ENCODE measurements at places on chromosomes 4 and X.

DNA sequence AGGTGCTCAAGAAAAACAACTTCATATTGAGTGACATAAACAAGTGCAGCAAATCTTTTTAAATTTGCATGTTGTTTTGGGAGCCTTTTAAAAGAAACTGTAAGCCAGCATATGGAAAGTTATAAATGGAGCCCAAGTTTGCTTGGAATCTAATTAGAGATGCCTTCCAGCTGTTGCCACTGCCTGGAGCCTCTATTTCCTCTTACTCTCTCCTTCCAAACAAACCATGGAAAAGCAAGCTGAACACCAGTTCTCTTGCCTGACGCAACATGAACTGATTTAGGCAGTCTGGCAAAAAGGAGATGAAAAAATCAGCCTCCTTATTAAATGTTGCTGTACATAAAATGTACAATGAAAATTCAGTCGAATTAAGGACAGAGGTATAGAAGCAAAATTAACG, 21.5 kb downstream of the ARSJ start:
- no peak for DNase-seq

GRCh38 chr4:39591290-39591689, 47.4 kb downstream of the SMIM14 start:
- DNase-seq: no peak

DNA sequence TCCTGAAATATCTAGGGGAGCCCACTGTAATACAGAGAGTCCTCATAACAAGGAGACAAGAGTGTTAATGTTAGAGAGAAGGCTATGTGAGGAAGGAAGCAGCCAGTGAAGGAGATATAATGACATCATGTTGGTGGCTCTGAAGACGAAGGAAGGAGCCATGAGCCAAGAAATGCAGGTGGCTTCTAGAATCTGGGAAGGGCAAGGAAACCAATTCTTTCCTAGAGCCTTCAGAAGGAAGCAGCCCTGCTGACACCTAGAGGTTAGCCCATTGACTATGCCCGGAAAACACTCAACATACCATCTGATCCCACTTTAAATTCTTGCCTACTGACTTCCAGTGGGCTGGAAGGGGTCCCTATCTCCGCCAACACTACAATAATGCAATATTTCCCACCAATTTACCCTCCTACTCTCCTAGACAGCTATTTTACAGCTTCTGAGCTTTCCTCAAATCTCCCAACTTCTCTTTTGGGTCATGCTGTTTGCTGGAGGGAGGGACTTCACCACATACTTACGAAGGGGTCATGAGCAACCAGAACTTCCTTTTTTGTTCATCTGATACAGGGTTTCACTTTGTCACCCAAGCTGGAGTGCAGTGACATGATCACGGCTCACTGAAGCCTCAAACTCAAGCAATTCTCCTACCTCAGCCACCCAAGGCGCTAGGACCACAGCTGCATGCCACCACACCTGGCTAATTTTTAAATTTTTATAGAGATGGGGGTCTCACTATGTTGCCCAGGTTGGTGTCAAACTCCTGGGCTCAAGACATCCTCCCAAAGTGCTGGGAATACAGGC, 25.2 kb upstream of the G3BP2 start:
- DNase-seq: no peak

DNA sequence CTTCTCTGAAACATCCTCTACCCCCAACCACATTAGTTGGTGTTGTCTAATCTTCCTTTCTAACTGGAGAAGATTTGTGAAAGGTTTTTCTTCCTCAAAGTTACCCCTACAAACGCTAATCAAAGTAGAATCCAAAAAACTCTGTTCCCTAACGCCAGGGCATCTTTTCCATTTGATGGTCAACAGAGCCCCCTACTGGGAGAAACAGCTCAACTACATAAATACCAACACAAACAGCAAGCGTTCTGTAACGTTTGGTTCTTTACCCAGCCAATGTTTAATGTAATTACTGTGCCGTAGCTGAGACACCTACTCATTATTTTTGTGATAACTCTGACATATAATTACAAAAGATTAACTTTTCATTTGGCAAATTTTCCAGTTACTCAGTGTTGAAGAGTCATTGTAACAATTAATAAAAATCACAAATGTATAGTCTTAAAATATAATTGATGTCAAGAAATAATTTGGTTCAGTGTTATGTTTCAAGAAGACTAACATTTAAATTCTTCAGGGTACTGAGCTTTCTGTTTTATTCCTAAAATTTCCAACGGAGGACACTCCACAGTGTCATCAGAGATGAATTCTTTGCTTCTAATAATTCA, 94.9 kb upstream of the TBC1D9 start:
- DNase-seq: peak; percentile 27

- no peak for DNase-seq
Measured at GRCh38 chrX:68632491-68632890, 15.0 kb upstream of the STARD8 start.

- DNase-seq: no peak
Measured at GRCh38 chr4:7852568-7853185, 87.0 kb downstream of the AFAP1 start.

GRCh38 chr4:141153751-141154510, 20.7 kb upstream of the RNF150 start:
- DNase-seq: no peak

DNA sequence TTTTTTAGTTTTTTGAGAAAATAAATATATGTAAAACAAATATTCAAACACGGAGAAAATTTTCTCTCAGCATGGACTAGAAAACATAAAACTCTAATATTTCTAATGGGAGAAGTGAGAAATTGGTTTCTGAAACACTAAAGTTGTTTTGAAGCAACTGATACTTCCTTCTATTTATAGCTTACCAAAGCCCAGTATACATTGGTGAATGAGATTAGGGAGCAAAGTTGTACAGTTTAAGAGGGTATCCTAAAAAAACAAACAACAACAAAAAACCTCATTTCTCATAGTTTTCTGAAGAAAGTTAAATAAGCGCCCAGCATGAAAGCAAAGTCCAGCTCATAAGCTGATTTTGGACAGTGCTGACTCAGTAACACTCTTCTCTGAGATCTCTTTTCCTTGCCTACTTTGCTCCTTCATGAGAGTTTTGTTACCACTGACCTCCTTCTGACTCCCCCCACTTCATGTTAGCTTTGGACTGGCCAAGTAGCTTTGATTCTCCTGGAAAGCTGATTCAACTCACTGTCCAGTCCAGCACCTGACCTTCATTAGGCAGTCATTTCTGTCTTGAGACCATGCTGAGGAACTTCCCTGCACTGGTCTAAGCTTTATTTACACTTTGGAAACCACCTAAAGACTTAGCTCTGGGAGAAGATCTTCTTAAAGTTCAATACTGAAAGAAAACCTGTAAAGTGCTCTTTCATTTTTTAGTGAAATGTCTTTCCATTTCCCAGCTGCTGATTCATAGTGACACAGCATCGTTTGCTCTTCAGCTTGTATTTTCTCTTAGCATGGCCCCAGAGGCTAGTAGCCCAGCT, 21.8 kb upstream of the P2RY10 start:
- DNase-seq: no peak

DNA sequence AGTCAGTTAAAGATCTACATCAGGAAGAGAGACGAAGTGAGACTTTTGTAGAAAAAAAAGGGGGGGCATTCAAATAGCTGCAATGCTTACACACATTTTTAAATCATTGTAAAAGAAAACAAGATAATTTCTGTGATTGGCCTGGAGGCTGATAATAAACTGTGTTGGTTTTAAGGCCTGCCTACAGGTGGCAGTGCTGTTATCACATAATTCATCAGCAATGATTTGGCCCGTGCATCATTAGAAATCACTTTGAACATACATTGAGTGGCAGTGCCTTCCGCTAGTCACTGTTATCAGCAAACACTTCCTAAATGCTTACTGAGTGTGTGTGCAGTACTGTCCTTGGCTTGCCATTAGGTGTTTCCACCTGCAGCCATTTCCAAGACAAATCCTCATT, 831.9 kb downstream of the TRIML1 start:
- no peak for DNase-seq

- DNase-seq: no peak
Measured at GRCh38 chr4:30714408-30715031, 5.6 kb upstream of the PCDH7 start.

- no peak for DNase-seq
Measured at GRCh38 chrX:133473451-133473850, 58.2 kb upstream of the GPC4 start.

DNA sequence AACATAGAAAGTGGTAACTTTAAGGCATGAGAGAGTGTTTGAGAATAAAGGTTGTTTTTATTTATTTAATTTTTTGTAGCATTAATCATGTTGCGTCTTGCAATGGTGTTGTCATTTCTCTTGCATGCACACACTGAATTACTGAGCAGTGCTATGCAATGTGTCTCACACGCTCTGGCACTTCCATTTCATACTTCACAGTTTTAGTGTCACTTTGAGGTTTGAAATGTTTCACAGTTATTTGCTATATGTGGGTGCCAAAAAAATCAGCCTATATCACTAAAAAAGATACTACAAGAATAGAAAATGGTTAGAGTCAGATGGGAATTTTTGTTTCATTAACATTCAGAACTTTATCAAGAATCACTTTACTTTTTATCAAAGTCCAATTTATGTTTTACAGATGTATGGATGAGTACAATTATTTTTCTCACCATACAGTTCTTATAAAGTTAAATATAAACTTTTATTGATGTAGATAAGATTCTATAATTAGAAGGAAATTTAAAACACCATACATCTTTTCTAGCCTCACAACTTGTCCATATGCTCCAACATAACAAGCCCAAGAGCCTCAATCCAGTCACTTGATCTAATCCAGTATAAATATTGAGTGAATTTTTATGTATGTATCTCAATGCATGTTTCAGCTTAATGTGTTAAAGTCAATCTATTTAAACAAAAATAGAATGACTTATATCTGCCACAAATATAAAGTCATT, 114.0 kb downstream of the IQCM start:
- DNase-seq: no peak

DNA sequence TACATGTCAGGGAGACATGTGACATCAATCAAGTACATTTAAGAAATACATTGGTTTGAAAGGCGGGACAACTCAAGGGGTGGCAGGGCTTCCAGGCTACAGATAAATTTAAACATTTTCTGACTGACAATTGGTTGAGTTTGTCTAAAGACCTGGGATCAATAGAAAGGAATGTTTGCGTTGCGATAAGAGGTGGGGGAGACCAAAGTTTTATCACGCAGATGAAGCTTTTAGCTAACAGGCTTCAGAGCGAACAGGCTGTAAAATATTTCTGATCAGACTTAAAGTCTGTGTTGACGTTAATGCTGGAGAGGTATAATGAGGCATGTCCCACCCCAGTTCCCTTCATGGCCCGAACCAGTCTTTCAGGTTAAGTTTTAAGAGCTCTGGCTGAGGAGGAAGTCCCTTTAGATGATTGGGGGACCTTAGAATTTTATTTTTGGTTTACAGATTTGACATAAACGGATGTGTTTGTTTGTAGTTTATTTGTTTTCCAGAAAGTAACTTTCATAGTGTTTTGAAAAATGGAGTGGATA, 346.7 kb upstream of the RASGEF1B start:
- DNase-seq: no peak

GRCh38 chr4:37644962-37645361, 41.2 kb downstream of the RELL1 start:
- DNase-seq: peak; percentile 67

- no peak for DNase-seq
Measured at GRCh38 chrX:22343192-22343591, 70.5 kb downstream of the CBLL2 start.

- DNase-seq: no peak
Measured at GRCh38 chr4:82403725-82404124, 26.5 kb downstream of the HNRNPDL start.

DNA sequence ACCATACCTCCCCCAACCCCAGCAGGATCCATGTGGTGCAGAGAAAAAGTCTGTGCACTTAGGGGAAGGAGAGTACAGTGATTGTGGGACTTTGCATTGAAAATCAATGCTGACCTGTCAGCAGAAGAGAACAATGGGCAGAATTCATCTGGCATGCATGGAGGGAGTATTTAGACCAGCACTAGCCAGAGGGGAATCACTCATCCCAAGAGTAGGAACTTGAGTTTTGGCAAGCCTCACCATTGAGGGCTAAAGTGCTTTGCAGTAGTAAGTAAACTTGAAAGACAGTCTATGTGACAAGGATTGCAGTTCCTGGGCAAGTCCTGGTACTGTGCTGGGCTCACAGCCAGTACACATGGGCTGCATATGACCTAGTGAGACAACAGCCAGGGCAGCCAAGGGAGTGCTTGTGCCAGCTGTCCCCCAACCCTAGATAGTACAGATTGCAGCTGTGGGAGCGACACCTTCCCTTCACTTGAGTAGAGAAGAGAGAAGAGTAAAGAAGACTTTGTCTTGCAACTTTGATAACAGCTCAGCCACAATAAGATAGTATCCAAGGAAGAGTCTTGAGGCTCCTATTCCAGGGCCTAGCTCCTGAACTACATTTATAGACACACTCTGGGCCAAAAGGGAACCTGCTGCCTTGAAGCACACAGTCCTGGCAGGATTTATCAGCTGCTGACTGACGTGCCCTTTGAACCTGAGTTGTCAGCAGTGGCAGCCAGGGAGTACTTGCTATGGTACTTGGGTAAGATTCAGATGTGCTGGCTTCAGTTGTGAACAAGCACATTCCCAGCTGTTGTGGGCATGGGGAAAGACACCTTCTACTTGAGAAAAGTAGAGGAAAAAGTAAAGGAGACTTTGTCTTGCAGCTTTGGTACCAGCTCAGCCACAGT, 48.7 kb downstream of the HDX start:
- no peak for DNase-seq

- DNase-seq: no peak
Measured at GRCh38 chr4:107069049-107069448, 32.9 kb upstream of the DKK2 start.

GRCh38 chrX:37745354-37745753, 34.5 kb upstream of the CYBB start:
- peak; percentile 18 for DNase-seq

DNA sequence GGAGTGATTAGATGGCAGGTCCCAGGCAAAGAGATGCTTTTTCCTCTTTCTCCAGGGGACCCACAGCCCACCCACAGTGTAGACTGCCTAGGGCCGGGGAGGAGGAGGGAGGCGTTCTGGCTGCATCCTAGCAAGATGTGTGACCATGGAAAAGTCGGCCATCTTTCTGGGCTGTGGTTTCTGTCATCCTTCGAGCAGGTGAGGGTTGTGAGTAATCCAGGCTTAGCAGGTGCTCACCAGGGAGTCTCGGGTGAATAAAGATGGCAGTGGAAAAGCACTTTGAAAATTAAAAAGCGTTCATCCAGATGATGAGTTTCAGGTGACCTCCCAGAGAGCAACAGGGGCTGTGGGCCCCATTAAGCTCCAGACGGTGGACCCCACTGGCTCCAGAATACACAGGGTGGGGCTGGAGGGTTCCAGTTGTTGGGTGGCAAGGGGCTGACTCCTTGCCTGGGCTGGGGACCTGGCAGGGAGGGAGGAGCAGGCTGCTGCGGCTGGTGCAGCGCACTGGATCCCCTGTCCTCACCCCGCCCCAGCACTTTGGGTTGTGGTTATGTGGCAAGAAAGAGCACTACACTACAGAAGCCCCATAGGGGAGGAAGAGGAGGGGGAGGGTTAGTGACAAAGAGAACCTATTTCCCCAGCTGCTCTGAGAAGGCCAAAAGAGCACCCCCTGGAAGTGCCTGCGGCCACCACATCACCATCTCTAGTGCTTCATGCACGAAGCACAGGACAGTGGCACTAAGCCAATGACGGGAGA, 23.7 kb downstream of the ELF4 start:
- DNase-seq: no peak
